Epithelial cell of alveolus of lung (primary cell): ENCODE measurements at places on chromosomes 1 and 21. TPM values are rescaled to one million over a fixed set of nuclear protein-coding genes. Genes with fewer than 3 reads are reported as not detected.

Gene MSH4
- total RNA-seq: not detected in 2 replicates

Gene C1orf226
- total RNA-seq: 1.7 and 3.6 TPM in 2 replicates

Gene OR6K3
- not detected in 2 replicates for total RNA-seq

Gene GCSAML
- total RNA-seq: not detected in 2 replicates

Gene ZNF593OS
- not detected in 2 replicates for total RNA-seq

Gene C1orf87
- 1.0 TPM in 1 of 2 replicates, not detected in the other for total RNA-seq

Gene UMODL1
- not detected in 2 replicates for total RNA-seq

Gene FMO2
- 1.7 and 23.1 TPM in 2 replicates for total RNA-seq

Gene HTR6
- total RNA-seq: not detected in 2 replicates

Gene APOBEC4
- total RNA-seq: not detected in 2 replicates

Gene WDR64
- not detected in 2 replicates for total RNA-seq

Gene MOB3C
- 5.9 and 8.8 TPM in 2 replicates for total RNA-seq

Gene TP73
- 0.16 and 0.26 TPM in 2 replicates for total RNA-seq

Gene DMRTA2
- total RNA-seq: under 0.01 TPM in 1 of 2 replicates, not detected in the other

Gene ZNF644
- 26.2 and 40.4 TPM in 2 replicates for total RNA-seq

Gene TBX15
- 0.24 and 0.39 TPM in 2 replicates for total RNA-seq

Gene PLA2G2C
- total RNA-seq: not detected in 2 replicates

Gene C21orf58
- total RNA-seq: 3.7 and 5.0 TPM in 2 replicates

Gene LCE1F
- not detected in 2 replicates for total RNA-seq

Gene ALX3
- total RNA-seq: not detected in 2 replicates

Gene CNIH4
- 38.2 and 65.8 TPM in 2 replicates for total RNA-seq

Gene KPRP
- not detected in 2 replicates for total RNA-seq

Gene UTS2
- total RNA-seq: not detected in 2 replicates

Gene FCRL4
- not detected in 2 replicates for total RNA-seq

Gene ZBTB8OS
- total RNA-seq: 29.1 and 35.1 TPM in 2 replicates

Gene GABRD
- not detected in 2 replicates for total RNA-seq

Gene SLC16A4
- 20.8 and 21.7 TPM in 2 replicates for total RNA-seq

Gene TBX19
- total RNA-seq: 0.26 and 0.96 TPM in 2 replicates

Gene CD1D
- 7.8 and 17.6 TPM in 2 replicates for total RNA-seq

Gene CCDC185
- not detected in 2 replicates for total RNA-seq

Gene PBX1
- 26.6 and 120 TPM in 2 replicates for total RNA-seq

Gene FALEC
- not detected in 2 replicates for total RNA-seq

Gene MXRA8
- total RNA-seq: 281 and 666 TPM in 2 replicates

Gene CCDC17
- 0.26 and 3.1 TPM in 2 replicates for total RNA-seq

Gene KCNAB2
- 1.9 and 6.1 TPM in 2 replicates for total RNA-seq

Gene CNIH3
- 3.8 and 7.6 TPM in 2 replicates for total RNA-seq

Gene VAV3
- 0.39 TPM in 1 of 2 replicates, not detected in the other for total RNA-seq

Gene GBP7
- not detected in 2 replicates for total RNA-seq

Gene TTC22
- total RNA-seq: 0.26 TPM in 1 of 2 replicates, not detected in the other
